ENCODE measurements at places on chromosomes 1 and 21.

DNA sequence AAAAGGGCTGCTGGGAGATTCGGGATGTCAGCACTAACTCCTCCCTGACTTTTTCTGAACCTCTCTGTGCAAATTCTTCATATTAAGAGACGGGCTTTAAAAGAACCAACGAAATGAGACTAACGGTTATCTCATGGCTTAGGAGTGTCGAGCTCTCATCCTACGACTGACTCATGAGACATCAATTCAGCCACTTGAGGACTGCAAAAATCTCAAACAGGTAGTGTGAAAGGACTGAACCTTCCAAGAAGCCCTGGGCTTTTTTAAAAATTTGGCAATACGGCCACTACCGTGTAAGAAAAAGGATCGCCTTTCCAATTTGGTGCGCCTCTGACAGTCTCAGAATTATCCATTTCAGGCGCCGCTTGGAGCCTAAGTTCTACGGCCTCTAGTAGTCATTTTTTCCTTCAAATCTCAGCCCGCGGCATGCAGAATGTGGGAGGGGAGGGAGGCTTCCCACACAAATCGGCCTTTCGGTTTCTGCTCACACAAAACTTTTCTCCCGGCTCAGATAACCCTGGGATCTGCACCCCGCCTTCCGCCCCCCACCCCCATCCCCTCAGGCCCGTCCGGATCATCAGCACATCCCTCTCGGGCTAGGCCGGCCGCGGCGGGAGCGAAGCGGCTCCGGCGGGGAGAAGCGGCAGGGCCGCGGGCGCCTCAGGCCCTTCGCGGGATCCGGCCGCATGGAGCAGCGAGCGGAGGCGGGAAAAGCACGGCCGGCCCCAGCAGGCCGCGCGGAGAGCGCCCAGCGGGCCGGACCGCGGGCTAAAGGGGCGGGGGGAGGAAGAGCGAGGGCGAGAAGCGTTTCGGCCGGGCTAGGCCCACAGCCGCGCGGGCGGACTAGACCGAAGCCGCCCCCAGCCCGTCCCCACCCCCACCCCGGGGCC is 618 bp downstream of the HNRNPR start:
- peak overlapping the region; percentile 87 for H3K4me3 ChIP-seq
- peak; percentile 60 for DNase-seq
- H3K36me3 ChIP-seq: peaks cover 36% of the 10 kb centered on the region
- H3K4me1 ChIP-seq: peaks cover 48% of the 10 kb centered on the region

- no peak overlapping the region for H3K27ac ChIP-seq
- H3K4me1 ChIP-seq: peaks cover 19% of the 10 kb centered on the region
Observed at GRCh38 chr1:33078030-33078591, 2.8 kb upstream of the AZIN2 start.

DNA sequence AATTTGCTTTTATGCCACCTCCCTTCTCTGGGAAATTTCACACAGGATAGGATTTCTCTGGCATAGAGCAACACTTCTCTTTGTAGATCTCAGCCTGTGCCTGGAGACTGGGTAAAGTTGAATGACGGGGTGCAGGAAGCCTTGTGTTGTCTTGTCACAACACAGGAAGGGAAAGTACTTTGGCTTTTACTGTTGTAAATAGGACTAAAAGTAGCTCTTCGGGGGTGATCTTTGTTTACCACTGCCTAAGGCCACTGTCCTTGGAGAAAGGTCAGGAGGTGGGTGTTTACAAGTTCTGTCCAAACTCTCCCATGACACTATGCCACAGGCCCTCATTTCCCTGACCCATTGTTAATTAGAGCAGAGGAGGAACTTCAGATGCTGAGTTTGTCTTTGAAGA is 139.7 kb downstream of the FGGY start:
- no peaks in the 10 kb centered on the region for H3K27me3 ChIP-seq
- no peak for DNase-seq
- peaks cover 2% of the 10 kb centered on the region for H3K36me3 ChIP-seq
- H3K27ac ChIP-seq: no peak overlapping the region
- H3K4me1 ChIP-seq: peaks cover 32% of the 10 kb centered on the region
- H3K4me3 ChIP-seq: no peak overlapping the region

DNA sequence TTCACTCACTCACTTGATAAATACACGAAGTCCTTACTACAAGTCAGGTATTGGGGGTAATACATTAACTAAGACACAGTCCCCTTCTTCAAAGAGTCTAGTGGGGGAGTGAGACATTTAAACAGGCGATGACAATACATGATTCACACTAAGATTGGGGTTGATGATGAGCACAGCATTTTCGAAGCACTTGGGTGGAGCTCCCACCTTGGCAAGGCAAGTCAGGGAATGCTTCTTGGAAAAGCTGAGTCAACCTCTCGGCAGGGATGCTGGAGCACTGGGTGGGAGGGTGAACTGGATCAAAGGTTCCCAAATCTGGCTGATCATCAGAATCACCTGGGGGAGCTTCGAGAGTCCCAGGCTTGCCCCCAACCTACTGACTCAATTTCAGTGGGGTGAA is 57.9 kb upstream of the ENAH start:
- H3K4me1 ChIP-seq: no peaks in the 10 kb centered on the region
- no peak for DNase-seq
- no peak overlapping the region for H3K4me3 ChIP-seq
- no peaks in the 10 kb centered on the region for H3K27me3 ChIP-seq

GRCh38 chr1:100178091-100178490 is at the start of gene LRRC39:
Gene LRRC39, minus strand, starts transcription at chr1:100178256. Its CDS starts 9,740 bp downstream, at chr1:100168516.
- H3K4me3 ChIP-seq: no peak within 1 kb of the TSS
- H3K4me1 ChIP-seq: no peaks in the 10 kb centered on the region
- no peaks in the 10 kb centered on the region for H3K36me3 ChIP-seq

- no peak overlapping the region for H3K4me3 ChIP-seq
- H3K4me1 ChIP-seq: peaks cover 5% of the 10 kb centered on the region
- no peaks in the 10 kb centered on the region for H3K27me3 ChIP-seq
- no peak for DNase-seq
- no peaks in the 10 kb centered on the region for H3K36me3 ChIP-seq
Observed at GRCh38 chr1:2144501-2145090, 50.0 kb downstream of the FAAP20 start.

- H3K4me3 ChIP-seq: no peak overlapping the region
- H3K4me1 ChIP-seq: no peaks in the 10 kb centered on the region
- no peaks in the 10 kb centered on the region for H3K27me3 ChIP-seq
- no peaks in the 10 kb centered on the region for H3K36me3 ChIP-seq
Observed at GRCh38 chr1:58446368-58446767, 100.2 kb downstream of the OMA1 start.

- H3K4me1 ChIP-seq: no peaks in the 10 kb centered on the region
- peaks cover 16% of the 10 kb centered on the region for H3K36me3 ChIP-seq
- no peaks in the 10 kb centered on the region for H3K27me3 ChIP-seq
- DNase-seq: no peak
- H3K4me3 ChIP-seq: no peak overlapping the region
Observed at GRCh38 chr21:33619726-33620125, 21.8 kb downstream of the CRYZL1 start.

All from activated naive CD8-positive, alpha-beta T cell treated with anti-CD3 and anti-CD28 coated beads, Interleukin-2, amount 50 U/mL, for 24 hours (primary cell).